Stimulated activated CD4-positive, alpha-beta T cell treated with anti-CD3 and anti-CD28 coated beads, Interleukin-15, amount 100 ng/mL, for 48 hours (primary cell): ENCODE measurements at places on chromosomes 5 and 9.

- DNase-seq, result no peak
Observed at GRCh38 chr5:171336521-171337209, 27.6 kb downstream of the TLX3 start.

GRCh38 chr5:143054480-143054941, 284.3 kb downstream of the ARHGAP26 start:
- no peak for DNase-seq

DNA sequence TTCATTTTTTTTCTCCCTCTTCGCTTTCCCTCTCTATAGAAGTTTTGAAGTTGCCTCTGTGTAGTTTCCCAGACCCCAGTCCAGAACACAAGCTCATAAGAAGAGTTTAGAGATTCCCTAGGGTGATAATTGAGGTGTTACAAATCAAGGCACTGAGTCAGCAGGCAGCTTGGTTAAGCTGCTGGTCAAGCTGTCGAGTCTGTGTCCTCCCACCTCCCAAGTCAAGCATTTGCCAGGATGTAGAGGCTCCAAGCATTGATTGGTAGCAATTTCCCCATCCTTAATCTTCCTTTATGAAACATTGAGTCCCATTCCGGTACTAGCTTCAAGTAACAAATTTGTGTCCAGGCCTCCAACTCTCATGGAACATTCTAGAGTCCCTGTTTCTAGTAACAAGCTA, 47.5 kb upstream of the SLC1A1 start:
- no peak for DNase-seq

GRCh38 chr5:10595672-10596309, 31.9 kb downstream of the ANKRD33B start:
- peak; percentile 34 for DNase-seq

GRCh38 chr5:151072630-151073025, 8.2 kb downstream of the TNIP1 start:
- no peak for DNase-seq

DNA sequence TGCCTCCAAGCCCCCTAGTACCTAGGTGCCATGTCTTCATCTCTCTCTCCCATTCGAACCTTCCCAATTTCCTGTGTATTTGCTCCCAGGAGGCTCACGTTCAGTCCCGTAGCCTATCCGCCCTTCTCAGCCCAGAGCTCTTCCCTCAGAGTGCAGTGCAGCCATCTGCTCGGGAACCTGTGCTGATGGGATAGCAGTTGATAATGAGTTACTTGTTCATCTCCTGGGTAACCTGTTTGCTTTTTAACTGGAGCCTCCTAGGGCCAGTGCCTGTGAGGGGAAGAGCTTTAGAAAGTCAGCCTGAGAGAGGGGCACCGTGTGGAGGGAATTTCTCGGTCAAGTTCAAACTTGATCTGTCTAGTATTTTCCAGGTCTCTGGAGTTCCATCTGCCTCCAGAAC, 229.8 kb upstream of the IL12B start:
- DNase-seq, result no peak

DNA sequence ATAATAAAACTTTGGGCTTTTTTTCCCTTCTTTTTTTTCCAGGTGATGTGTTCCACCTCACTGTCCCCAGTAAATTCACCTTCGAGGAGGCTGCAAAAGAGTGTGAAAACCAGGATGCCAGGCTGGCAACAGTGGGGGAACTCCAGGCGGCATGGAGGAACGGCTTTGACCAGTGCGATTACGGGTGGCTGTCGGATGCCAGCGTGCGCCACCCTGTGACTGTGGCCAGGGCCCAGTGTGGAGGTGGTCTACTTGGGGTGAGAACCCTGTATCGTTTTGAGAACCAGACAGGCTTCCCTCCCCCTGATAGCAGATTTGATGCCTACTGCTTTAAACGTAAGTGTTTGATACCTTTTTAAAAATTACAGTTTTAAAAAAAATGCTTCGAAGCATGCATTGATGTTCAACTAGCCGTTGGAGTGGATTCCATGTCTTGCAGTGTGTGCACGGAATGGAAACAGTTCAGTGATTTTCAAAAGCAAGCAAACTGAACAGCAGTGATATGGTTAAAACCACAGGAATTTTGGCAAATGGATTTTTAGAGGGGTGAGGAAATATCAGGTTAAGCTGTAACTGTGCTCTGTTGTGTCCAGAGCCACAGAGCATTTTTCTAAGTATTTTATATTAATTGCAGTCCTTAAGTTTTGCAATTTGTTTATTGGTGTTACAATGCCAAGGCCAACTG, 40.7 kb downstream of the VCAN start:
- DNase-seq, result no peak

DNA sequence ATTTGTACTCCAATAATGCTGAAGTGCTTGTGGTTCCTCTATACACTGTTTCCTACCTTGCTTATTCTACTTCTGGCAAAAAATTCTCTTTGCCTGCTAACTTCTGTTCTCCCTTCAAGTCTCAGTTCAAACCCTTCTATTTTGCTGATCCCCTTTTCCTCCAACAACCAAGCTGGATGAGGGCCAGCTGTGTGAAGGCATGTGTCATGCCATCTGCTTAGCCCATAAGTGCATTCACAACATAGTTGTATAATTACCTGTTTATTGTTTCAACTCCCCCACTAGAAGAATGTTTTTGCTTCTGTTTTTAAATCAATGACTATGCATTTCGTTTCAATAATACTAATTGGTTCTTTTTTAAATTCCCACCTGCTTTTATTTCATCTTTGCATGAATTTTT, 1951.4 kb upstream of the WWC1 start:
- no peak for DNase-seq

GRCh38 chr5:180908998-180909731, 10.2 kb downstream of the BTNL8 start:
- DNase-seq, result peak; percentile 14

DNA sequence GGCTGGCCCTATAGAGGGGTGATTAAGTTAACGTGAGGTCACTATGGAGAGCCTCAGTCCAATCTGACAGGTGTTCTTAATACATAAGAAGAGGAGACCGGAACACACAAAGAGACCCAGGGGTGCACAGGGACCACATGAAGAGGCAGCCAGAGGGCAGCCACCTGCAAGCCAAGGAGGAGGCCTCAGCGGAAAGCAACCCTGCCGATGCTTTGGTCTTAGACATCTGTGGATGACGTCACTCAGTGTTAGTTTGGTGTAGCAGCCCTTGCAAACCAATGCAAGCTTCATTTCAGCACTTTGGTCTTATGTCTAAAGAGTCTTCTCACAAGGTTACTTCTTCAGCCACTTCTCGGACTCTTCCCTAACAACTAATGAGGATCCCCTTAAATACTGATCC, 47.6 kb upstream of the GRHPR start:
- no peak for DNase-seq

GRCh38 chr5:16065831-16066230, 113.8 kb downstream of the MARCHF11 start:
- DNase-seq, result no peak

DNA sequence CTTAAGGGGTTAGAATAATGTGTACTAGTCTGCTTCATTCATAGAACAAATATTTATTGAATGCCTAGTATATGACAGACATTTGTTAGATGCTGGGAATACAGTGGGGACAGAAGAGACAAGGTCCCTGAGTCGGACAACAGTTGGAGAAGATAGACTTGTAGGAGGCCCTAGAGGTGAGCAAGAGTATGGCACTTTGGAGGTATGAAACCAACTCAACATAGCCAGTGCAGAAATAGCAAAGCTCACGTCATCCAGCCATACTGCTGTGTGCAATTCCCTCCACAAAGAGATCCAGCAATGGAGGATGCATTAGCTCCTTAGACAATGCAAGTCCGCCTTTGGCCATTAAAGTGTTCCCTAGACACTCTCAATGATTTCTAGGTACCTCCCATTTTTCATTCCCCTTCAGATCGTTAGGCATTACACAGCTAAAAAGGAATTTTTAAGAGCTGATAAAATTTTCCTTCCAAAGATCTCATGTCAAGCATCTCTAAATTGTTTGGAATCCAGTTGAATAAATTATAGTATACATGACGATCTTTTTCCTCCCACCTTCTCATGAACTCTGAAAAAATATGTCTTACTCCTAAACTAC, 1949.6 kb upstream of the WWC1 start:
- no peak for DNase-seq

DNA sequence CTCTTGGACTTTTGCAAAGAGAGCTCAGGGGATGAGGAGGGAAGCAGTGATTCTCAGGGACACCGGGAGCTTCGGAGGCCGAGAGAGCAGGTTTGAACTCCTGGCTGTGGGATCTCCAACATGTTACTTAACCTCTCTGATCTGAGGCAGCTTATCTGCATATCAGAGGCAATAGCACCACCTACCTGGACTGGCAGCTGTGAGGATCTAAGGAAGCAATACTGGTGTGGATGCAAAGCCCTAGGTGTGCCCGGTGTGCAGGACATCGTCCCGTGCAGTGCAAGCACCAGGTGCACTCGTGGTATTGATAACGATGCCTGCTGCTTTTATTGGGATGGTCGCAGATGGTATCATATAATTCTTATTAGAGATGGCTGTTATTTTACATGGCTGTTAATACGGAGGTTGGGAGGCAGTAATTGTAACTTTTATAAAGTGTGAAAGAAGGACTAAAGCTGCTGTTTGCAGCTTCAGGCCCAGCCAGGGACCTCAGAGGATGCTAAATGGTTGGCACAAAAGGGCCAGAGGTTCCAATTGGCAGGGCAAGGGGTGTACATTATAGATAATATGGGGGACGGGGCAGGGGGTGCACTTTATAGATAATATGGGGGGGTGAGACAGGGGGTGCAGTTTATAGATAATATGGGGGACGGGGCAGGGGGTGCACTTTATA, 14.9 kb downstream of the COL5A1 start:
- DNase-seq, result no peak

DNA sequence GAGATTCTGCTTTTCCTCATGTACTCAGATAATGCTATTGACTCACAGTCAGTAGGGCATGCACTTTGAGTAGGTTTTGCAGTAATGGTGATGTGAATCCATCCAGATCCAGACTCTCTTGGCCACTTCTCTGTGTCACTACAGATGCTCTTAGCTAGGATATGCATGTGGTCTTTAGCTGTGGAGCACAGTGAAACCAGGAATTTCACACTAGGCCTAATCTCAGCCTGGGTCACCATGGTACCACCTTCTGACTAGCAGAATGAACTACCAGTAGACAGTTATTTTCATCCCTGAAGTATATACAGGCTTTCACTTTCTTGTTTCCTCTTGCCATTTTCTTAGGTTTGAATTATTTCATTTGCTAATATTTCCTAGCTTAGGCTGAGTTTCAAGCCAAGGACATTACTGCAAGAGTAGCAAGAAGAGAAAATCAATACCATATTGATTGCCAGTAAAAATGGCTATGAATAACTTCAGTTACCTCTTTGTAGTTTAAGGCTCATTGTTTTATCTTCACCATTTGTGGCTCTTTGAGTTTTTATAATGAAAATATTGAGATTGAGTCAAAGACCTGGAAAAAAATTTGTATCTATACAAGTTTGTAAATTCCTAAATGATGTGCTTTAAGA, 28.4 kb upstream of the CSNK1G3 start:
- no peak for DNase-seq

DNA sequence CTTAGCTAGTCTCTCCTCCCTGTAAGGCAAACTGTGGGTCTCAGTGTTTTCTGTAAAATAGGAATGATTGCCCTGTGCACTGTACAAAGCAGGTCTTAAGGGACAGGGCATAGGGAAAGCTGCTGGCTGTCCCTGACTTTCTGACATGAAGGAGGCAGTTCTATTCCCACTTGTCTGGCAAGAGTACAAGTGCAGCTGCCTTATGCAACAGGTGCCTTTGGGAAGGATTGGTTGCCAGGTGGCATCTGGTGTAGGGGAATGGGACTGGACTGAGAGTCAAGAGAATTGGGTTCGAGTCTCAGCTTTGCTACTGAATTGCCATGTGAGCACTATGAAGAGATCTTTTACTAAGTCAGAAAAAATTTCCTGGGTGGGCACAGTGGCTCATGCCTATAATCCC, 10.0 kb downstream of the BSPRY start:
- no peak for DNase-seq

- DNase-seq, result no peak
Observed at GRCh38 chr9:90869361-90869760, 67.7 kb downstream of the SYK start.

DNA sequence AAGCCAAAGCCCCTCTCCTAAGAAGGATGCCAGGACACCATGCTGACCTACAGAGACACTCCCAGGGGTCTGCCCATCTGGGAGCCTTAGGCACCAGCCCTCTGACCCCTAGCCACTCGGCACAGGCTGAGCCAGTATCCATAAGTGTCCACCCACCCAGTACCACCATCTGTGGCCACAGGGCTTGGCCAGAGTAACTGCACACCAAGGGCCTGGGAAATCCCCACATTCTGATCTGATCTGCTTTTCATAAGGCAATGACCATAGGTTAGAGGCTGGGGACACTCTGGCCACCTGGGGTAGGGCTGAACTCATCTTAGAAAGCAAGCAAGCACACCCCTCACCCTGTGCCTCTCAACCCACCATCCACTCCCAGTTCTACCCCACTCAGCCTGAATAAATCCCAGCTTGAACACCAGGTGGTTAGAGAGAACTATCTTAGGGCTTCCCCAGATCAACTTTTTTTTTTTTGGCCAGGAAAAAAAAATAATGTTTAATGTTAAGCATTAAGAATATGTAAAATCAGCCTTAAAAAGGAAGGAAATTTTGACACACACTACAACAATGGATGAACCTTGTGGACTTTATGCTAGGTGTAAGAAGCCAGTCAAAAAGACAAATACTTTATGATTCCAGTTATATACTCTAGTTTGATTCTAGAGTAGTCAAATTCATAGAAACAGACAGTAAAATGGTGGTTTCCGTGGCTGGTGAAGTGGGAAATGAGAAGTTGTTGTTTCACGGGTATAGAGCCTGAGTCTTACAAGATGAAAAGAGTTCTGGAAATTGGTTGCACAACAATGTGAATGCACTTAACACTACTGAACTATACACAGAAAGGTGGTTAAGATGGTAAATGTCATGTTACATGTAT, 6.2 kb downstream of the GNPDA1 start:
- DNase-seq, result no peak

- no peak for DNase-seq
Observed at GRCh38 chr9:122276096-122276495, 11.4 kb downstream of the MRRF start.

DNA sequence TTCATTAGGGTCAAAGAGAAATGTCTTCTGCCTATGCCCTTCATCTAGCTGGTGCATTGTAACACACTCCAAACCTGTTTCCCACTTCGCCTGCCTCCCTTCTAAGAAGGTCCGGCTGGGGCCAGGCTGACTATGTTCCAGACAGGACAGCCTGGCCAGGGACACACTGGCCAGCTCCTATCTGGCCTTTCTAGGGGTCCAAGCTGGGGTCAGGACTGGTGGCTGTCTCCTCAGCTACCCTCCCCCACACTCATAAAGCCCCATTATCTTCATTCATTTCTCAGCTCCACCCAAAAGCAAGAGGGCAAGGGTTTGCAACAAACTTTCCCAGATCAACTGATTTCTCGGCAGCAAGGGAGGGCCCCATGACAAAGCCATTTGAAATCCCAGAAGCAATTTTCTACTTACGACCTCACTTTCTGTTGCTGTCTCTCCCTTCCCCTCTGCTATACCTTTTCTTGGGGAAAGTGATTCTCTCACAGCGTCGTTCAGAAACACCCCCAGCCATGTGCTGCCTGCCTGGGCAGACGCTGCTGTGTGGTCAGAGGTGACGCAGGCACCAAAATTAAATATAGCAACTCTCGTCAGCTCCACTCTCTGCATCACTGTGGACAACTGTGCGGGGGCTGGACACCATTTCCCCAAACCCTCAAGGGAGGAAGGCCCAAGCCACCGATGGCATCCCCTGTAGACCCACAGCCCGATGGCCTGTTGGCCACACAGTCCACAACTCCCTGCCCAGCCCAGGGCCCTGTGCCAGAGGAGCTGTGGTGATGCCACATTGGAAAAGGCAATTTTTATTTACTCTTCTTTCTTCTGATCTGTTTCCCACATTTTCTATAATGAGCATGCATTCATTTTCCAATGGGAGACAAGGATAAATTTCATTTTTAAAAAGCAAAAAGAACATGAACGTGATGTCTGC, 6.1 kb downstream of the IL13 start:
- no peak for DNase-seq
